ENCODE measurements at places on chromosomes 6 and 20.

DNA sequence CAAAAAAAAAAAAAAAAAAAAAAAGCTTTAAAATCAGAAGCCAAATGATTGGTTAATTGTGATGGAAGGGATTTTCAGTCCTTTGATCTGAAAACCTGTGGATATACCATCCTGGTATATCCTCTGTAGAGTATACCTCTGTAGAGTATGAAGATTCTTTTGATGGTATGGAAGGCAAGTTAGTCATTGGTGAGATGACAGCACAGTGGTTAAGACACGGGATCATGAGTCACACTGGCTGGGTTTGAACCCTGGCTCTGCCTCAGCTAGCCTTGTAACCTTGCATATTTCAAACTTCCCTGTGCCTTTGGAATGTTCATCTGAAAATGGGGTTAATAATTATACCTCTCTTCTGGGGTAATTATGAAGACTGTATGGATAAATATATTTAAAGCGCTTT, 179.3 kb downstream of the CARMIL1 start:
- no peak for DNase-seq

DNA sequence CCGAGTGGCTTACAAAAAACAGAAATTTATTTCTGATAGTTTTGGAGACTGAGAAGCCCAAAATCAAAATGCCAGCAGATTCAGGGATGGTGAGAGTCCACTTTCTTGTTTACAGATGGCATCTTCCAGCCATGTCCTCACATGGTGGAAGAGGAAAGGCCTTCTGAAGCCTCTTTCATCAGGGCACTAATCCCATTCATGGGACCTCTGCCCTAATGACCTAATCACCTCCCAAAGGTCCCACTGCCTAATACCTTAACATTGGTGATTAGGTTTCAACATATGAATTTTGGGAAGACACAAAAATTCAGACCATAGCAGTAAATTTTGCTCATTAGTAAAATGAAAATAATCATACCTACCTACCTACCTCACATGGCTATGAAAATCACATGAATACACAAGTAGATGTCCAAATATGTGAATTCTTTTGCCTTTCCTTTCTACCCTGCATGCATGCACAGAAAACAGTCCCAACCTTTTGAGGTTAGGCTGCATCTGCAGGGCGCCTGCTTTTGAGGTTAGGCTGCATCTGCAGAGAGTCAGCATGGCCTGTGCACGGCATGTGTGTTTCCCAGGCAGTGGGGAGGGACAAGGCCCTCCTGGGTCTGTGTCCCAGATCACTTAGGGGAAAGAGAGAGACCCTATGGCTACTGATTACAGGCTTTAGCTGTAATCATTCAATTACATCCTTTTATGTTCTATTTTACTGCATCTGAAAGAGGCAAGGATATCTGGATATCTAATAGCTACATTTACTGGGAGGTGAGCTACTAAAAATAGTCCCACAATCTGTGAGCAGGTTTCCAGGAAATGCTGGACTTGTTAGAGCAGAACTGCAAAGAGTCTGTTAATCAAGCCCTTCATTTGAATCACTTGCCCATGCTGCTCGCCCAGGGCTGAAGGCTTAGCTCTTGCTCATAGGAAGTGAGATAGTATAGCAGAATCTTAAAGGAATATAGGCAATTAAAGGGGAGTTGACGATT, 497.7 kb upstream of the MARCKS start:
- DNase-seq: no peak

- DNase-seq: no peak
These were observed 164.2 kb upstream of the TCF21 start for GRCh38 chr6:133724726-133725125.

GRCh38 chr6:53347921-53348370, 804 bp downstream of the ELOVL5 start:
- no peak for DNase-seq

- DNase-seq: no peak
These were observed 12.5 kb downstream of the HSF2 start for GRCh38 chr6:122412001-122412400.
